Upper lobe of left lung (tissue), 6 donors: ENCODE measurements at places on chromosomes 5 and 9. TPM values are rescaled to one million over a fixed set of nuclear protein-coding genes. Genes with fewer than 3 reads are reported as not detected.

DNA sequence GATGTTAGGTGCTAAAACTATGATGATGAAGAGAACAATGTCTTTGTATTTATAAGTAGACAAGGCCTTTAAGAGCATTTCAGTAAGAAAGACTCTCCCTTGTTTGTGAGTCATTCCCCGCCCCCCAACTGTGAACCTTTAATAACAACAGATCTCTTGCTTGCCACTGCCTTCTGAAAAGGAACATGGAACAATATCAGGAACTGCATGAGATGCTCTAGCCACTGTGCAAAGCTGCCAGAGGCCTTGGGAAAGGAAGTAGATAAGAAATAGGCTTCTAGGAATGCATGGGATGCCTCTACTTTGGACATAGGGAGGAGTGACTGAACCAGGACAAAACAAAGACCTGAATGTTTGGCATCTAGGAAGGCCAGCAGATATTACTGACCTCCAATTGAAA is 296.1 kb upstream of the MPDZ start:
- DNase-seq: no peak
- H3K4me1 ChIP-seq: no peaks in the 10 kb centered on the region
- H3K27ac ChIP-seq: peak overlapping the region; percentile 78
- no peaks in the 10 kb centered on the region for H3K36me3 ChIP-seq
- H3K4me3 ChIP-seq: no peak overlapping the region

ZFP37 gene
- total RNA-seq: 2.5 TPM

- no peaks in the 10 kb centered on the region for H3K4me1 ChIP-seq
- no peak for DNase-seq
- H3K4me3 ChIP-seq: no peak overlapping the region
- no peak overlapping the region for H3K27ac ChIP-seq
- no peaks in the 10 kb centered on the region for H3K36me3 ChIP-seq
- H3K27me3 ChIP-seq: no peaks in the 10 kb centered on the region
Measured at GRCh38 chr9:94672811-94673487, 33.6 kb upstream of the FBP1 start.

SLC6A3 gene
- 0.15 TPM for total RNA-seq

NR3C1 gene
- total RNA-seq: 80.5 TPM

EQTN gene
- 0.34 TPM for total RNA-seq

UNC5A gene
- 0.20 TPM for total RNA-seq

NIM1K gene
- 3.0 TPM for total RNA-seq

GRCh38 chr5:159095151-159095721 is 4.5 kb downstream of the EBF1 start:
- no peak overlapping the region for H3K27ac ChIP-seq
- peak; percentile 67 for DNase-seq
- H3K36me3 ChIP-seq: no peaks in the 10 kb centered on the region
- H3K27me3 ChIP-seq: peaks cover 3% of the 10 kb centered on the region

KIF4B gene
- total RNA-seq: not detected

DNA sequence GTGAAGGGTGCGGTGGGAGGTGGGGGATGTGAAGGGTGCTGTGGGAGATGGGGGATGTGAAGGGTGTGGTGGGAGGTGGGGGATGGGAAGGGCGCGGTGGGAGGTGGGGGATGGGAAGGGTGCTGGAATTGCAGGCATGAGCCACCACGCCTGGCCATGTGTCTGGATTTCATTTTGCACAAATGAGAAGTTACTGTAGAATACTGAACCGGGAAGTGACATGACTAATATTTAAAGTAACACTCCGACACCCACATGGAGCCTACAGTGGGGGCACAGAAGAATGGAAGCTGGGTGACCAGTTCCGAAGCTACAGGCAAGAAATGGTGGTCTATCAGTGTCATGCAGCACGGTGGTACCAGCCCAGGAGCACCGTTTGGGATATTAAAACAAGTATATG is 69.9 kb upstream of the SPTLC1 start:
- no peaks in the 10 kb centered on the region for H3K4me1 ChIP-seq
- no peak overlapping the region for H3K4me3 ChIP-seq
- no peaks in the 10 kb centered on the region for H3K36me3 ChIP-seq
- no peak for DNase-seq
- H3K27me3 ChIP-seq: no peaks in the 10 kb centered on the region

DNA sequence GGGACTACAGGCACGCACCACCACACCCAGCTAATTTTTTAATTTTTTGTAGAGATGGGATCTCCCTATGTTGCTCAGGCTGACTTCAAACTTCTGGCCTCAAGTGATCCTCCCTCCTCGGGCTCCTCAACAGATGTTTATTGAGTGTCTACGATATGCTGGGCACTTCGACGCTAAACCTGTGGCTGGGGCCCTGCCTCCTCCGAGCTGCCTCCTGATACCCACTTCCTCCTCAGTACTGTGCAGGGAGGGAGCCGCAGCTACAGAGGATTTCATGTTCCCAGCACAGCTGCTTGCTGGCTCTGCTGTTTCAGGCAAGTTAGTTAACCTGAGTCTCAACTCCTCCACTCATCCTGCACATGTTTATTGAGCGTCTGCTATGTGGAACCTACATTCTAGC is 9.6 kb downstream of the AIF1L start:
- H3K36me3 ChIP-seq: no peaks in the 10 kb centered on the region
- H3K27me3 ChIP-seq: no peaks in the 10 kb centered on the region
- DNase-seq: no peak
- H3K4me3 ChIP-seq: no peak overlapping the region
- H3K27ac ChIP-seq: no peak overlapping the region
- peaks cover 5% of the 10 kb centered on the region for H3K4me1 ChIP-seq

DNA sequence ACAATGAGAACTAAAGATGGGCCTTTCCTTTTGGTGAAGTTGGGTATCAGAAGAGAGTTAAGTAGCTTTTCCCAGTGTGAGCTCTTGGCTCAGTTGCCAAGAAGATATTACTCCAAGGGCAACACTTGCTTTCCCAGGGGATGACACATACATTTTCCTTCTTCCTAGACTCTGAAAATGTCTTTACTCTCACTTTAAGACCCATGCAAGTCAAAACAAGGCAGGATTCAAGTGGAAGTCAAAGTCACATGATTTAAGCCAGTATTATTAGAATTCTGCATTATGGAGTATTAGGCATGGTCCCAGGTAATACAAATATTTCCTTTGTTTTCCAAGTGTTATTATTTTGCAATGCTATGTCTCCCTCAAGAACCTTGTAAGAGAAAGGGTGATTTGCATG is 175.1 kb downstream of the PPP2R2B start:
- H3K4me3 ChIP-seq: no peak overlapping the region
- no peaks in the 10 kb centered on the region for H3K36me3 ChIP-seq
- no peaks in the 10 kb centered on the region for H3K4me1 ChIP-seq
- DNase-seq: no peak
- no peaks in the 10 kb centered on the region for H3K27me3 ChIP-seq
- no peak overlapping the region for H3K27ac ChIP-seq
